ENCODE measurements at places on chromosomes 6 and 20.

DNA sequence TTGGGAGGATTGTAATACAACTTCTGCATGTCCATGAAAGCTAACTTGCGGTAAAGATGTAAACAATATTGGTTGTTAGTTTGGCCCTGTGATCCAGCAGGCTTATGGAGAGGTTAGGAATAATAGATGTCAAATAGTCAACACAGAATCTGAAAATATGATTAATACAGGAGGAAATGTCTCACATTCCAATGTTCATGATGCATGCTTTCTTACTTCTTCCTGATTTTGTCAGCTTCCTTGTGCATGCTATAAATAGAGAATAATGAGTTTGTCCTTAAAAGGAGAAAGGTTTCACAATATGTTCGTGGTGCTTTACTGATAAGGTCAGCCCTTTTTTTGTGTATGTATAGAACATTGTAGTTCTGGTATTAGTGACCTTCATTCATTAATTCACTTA lies 136.7 kb downstream of the MMUT start:
- no peak for DNase-seq

DNA sequence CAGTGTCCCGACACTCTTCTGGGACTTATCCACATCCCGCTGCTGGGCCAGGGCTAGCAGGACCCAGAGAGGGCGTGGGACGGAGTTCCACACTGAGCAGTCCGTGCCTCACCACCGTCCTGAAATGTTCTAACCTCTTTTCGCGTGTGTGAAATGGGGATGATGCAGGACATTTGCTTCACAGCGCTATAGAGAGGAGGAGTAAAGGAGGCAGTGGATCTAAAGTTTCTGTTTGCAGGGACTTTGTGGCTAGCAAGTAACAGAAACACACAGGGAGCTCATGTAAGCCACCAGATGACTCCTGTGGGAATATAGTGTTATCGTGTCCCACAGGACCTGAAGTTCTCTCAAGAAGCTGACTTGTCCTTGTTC lies 634 bp downstream of the ITPA start:
- no peak for DNase-seq

DNA sequence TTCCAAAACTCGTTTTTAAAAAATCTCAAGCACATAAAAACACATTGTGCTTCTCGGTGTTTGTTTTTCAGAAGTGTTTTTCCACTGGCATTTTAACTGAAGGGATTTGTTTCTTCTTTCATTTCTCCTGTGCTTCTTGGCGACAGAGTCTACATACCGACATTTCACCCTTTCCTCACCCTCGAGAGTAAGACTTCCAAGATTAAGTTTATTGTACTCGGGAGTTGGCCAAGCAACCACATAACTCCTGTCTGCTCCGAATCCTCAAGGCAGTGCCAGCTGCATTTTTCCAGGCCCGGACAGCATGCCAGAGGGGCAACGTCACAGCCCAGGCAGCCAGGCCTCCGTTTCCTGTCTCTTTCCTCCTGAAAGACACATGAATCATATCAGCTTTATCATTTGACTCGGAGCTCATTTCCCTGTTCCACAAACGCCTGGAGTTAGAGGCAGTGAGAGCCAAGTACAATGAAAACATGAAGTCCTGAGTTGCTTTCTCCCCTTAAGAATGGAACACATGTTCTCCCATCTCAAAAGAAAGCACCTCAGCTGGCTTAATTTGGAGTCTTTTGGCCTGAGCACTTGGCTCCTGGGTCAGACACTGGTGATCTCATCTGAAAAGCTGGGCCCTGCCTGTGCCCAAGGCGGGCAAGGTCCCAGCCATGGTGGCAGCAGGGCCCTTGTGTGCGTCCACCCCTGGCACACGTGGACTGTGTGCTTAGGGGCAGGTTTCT lies 23.2 kb upstream of the FAM50B start:
- DNase-seq: no peak

DNA sequence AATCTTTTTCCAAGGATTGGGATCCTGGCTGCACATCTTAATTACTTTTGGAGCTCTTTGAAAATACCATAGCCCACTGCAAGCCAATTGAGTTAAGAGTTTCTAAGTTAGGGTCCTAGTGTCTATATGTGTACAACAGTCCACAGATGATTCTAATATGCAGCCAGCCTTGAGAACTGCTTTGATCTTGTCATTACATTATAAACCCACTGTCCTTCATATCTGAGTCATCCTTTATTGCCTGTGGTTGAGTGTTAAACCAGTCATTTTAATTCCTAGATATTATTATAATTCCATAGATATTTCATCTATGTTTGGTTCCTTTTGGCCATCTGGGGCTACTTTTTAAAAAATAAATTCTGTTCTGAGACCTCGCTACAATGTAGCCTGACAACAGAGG lies 24.1 kb downstream of the MCM8 start:
- DNase-seq: no peak

DNA sequence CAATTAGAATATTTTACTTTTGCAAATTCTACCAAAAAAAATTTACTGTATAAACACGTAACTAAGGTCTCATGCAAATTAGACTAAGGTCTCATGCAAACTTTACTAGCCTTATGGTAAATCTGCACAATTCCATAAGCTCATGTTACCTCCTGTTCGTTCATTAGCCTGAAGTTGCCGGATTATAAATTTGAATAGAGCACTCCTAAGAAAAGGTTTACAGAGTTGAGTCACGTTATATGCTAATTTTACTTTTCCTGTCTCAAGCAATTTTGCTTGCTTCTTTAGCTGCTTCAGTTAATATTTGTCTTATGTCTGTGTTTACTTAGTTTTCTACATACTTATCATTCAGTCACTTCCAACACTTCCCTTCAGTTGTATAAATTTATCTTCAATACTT lies 1434.0 kb upstream of the EYS start:
- DNase-seq: no peak

- peak; percentile 26 for DNase-seq
Observed at GRCh38 chr20:38674092-38674764, 50.1 kb upstream of the SLC32A1 start.

GRCh38 chr6:162857326-162857725 lies 129.6 kb downstream of the PACRG start:
- DNase-seq: no peak

DNA sequence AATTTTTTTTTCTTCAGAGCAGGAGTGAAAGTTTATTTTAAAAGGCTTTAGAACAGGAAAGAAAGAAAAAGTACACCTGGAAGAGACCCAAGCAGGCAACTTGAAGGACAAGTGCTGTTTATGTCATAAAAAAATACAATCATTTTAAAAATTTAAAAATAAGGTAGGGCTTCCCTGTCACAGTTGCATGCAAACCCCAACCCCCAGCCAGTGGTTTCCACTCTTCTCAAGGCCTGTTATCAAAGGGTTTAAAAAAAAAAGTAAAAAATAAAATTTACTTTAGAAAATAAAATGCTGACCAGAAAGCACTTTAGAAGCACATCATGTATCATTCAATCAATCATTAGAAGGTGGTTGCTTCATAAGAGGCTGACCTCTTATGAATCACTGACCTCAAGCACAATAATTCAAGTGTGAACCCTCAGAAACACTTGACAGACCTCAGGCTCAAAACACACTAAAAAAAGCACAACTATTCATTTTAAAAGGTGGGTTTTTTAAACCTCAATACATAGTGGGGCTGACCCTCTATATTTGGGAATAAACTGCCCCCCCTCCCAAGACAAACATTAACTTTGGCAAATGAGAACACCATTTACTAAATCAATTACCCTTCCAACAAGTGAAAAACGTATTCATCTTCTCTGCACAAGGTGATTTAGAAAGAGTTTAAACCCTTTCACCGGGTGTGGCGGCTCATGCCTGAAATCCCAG lies 15.6 kb downstream of the ILRUN start:
- DNase-seq: no peak

GRCh38 chr20:2753461-2754040 lies 46.9 kb downstream of the CPXM1 start:
- DNase-seq: no peak

DNA sequence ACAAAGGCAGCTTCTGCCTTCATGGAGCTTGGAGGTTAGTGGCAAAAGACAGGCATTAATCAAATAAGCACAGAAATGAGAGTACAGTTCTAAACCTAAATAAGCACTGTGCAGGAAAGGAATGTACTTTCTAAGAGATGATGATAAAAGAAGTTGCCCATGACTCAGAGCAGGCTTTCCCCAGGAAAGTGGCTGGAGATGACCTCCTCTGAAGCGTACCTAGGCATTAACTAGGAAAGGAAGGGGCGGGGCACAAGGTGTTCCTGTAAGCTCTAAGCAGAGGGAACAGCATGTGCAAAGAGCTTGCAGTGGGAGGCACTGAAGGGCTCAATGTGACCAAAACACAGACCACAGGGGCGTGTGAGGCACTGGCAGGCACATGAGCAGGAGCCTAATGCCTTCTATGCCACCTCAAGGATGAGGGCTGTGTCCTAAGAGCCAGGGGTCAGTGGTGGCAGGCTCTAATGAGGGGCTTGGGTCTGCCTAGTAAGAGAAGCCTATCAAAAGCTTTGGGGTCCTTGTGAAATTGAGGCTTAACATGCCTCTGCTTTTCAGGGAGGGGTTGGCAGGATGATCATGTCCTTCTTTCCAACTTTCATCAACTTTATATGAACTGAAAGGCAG lies 4.9 kb downstream of the SSTR4 start:
- DNase-seq: no peak

GRCh38 chr6:133184798-133185372 lies 56.3 kb upstream of the EYA4 start:
- no peak for DNase-seq

- DNase-seq: no peak
Observed at GRCh38 chr6:88494401-88495140, 328.4 kb upstream of the CNR1 start.

DNA sequence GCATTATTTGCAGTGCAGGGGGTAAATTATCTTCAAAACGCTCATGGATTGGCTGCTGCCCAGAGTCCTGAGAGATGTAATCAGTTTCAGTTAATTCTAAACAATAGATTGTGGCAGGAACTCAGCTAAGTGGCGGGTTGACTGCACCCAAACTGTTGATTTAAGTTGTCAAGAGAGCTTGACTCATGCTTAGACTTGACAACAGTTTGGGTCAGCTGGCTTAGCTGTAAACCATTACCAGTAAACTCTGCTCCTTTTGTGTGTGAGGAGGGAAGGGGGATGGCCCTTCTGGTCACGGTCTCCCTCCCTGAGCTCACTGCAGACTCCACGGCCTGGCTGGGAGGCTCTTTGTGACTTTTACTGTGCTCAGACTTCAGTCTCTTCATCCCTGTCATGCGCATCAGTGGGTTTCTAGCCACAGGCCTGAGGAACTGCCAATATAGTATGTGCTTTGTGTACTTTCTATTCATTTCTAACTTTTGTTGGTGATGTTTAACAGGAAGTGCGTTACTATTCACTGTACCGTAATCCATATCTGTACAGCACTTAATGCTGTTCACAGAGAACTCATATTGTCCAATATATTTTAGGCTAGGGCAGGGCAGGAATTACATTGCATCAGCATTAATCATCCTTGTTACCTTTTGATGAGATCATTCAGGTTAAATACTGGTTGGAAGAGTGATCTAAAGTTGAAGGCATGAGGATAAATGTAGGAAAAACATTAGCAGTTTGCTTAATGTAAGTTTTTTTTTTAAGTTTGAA lies 488.3 kb downstream of the CDKAL1 start:
- no peak for DNase-seq

DNA sequence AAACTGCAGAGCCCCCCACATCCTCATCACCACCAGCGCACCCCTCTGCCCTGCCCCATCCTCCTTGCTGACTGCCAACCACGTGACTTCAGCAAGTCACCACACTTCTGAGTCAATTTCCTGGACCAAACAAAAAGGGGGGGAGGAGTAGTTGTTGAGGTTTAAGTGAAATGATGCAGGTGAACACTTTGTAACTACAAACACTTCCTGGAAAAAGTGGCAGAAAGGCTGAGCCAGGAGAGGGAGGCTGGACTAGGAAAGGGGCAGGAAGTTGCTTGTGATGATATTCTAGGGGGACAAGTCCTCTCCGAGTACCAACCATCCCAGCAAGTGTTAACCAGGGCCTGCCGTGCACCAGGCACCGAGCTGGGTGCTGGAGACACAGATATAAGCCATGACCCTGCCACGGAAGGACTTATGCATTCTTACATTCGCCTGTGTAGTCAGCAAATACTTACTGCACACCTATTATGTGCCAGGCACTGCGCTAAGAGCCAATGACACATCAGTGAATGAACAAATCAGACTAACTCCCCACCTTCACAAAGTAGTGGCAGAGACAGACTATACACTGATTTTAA lies 67.3 kb downstream of the PREX1 start:
- peak; percentile 42 for DNase-seq

DNA sequence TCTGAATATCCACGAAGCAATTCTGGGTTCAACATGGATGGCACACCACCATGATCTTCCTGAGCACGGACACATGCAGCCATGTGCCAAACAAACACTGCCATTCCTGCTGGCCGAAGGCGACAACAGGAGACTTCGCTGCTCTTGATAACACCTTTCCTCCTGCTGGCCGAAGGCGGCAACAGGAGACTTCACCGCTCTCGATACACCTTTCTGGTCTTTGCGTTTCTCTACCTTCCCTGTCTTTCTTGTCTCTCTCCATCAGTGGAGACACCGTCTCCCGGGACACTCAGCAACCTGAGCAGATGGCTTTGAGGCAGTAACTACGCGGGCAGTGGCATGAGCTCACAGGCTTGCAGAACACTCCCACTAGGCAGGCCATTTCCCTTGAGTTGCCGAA lies 54.9 kb upstream of the MPC1 start:
- no peak for DNase-seq

- DNase-seq: peak; percentile 70
Observed at GRCh38 chr6:107847844-107848802, 24.0 kb upstream of the SCML4 start.

DNA sequence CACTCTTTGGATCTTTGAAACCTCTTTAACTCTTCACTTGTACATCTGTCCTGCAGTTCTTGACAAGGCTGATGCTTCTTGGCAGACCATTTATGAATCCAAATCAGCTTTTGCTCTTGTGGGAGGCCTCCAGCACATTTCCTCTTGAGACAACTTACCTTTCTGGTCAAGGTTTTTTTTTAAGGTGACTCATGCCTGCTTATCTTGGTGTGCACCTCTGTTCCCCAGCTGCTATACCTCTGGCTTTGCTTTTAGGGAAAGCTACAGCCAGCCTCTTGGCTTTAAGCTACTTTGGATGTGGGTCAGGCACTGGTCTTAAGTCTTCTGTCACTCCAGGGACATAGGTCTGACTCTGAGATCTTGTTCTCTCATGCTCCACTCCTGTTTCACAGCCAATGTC lies 106.5 kb downstream of the PHF3 start:
- DNase-seq: no peak
